Caco-2 (cell line): ENCODE measurements at places on chromosomes 1 and 21.
A peak's percentile ranks its signal among the peaks of the same experiment; 100 is the strongest.

- H3K4me3 ChIP-seq: no peak overlapping the region
- H3K27me3 ChIP-seq: no peaks in the 10 kb centered on the region
- no peak for DNase-seq
- H3K27ac ChIP-seq: no peak overlapping the region
- H3K36me3 ChIP-seq: no peaks in the 10 kb centered on the region
- H3K4me1 ChIP-seq: no peaks in the 10 kb centered on the region
Observed at GRCh38 chr1:192506741-192507155, 68.8 kb upstream of the RGS1 start.

DNA sequence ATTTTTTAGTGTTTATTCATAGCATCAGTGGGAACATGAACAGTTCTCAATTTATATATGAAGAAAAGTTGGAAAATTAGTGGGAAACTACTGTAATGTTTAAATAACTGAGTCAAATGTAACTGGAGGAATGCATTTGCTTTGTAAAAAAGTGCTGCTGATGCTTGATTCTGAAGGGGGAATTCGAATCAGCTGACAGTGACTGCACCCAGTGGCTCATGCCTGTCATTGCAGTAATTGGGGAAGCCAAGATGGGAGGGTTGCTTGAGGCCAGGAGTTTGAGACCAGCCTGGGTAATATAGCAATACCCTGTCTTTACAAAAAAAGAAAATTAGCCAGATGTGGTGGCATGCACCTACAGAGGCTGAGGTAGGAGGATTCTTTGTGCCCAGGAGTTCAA, 398.4 kb downstream of the ZP4 start:
- H3K27me3 ChIP-seq: no peaks in the 10 kb centered on the region
- no peaks in the 10 kb centered on the region for H3K36me3 ChIP-seq
- no peak overlapping the region for H3K27ac ChIP-seq
- H3K4me1 ChIP-seq: no peaks in the 10 kb centered on the region
- DNase-seq: no peak

- H3K27me3 ChIP-seq: no peaks in the 10 kb centered on the region
- H3K4me1 ChIP-seq: peaks cover 24% of the 10 kb centered on the region
- H3K27ac ChIP-seq: peak overlapping the region; percentile 70
- no peaks in the 10 kb centered on the region for H3K36me3 ChIP-seq
- no peak for DNase-seq
- H3K4me3 ChIP-seq: no peak overlapping the region
Observed at GRCh38 chr1:215569986-215570824, 3.1 kb downstream of the KCTD3 start.

- DNase-seq: no peak
- no peaks in the 10 kb centered on the region for H3K36me3 ChIP-seq
- 0 out of 2 replicates have a peak, but pooled peaks cover 4% of the 10 kb centered on the region for H3K4me1 ChIP-seq
- no peak overlapping the region for H3K27ac ChIP-seq
Observed at GRCh38 chr1:16903054-16903453, 7.3 kb downstream of the RNU1-2 start.

DNA sequence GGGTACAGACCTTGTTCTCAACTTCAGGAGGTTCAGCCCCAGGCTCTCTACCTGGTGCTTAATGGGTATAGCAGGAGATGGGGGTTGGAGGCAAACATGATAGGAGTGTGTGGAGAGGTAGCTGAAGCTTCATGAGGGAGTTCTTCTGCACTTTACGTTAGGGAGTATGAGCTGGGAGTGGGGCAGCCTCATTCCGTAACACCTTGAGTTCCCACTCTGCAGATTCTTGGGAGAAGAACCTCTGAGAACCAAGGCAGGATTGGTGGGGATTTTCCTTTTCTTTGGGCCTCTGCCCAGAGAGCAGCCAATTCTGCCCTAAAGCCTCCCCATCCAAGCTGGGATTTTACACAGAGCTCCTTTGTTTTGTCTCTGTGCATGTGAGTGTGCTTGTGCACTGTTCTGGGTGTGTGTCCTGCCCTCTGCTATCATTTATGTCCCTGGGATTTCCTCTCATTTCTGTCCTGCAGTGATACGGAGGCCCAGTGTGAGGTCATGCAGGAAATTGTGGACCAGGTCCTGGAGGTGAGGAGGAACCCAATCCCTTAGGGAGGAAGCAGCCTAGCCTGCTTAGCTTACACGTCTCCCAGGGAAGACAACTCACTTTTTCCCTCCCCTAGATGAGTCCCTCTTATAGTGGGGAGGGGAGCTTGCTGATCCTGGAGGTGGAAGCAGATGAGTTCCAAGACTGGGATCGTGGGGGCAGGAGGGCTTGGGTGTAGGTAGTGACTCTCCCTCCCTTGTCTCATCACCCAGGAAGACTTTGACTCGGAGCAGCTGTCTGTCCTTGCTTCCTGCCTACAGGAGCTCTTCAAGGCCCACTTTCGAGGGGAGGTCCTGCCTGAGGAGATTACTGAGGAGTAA, 11.6 kb upstream of the SLC27A3 start:
- no peak overlapping the region for H3K4me3 ChIP-seq
- DNase-seq: no peak
- H3K27ac ChIP-seq: peak overlapping the region; percentile 58
- no peaks in the 10 kb centered on the region; the same call in none of the 2 replicates for H3K36me3 ChIP-seq
- no peaks in the 10 kb centered on the region for H3K27me3 ChIP-seq
- peaks cover 9% of the 10 kb centered on the region for H3K4me1 ChIP-seq

DNA sequence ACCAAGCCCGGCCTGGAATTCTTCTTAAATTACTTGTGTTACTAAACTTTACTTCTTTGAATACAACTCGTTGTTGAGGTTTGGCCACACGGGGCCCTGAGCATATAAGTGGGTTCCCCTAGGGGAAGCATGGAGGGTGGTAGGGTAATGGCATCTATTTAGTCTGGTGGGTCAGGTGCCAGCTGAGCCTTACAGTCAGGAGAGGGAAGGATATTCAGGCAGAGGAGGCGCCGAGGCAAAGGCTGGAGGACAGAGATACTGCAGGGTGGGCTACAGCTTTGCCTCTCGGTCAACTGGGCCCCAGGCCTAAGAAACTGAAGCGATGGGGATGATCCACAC, 424 bp upstream of the NECAP2 start:
- peak overlapping the region; percentile 78 for H3K4me3 ChIP-seq
- DNase-seq: no peak
- H3K4me1 ChIP-seq: no peaks in the 10 kb centered on the region
- H3K27ac ChIP-seq: peak overlapping the region; percentile 96
- no peaks in the 10 kb centered on the region for H3K27me3 ChIP-seq
- no peaks in the 10 kb centered on the region for H3K36me3 ChIP-seq

DNA sequence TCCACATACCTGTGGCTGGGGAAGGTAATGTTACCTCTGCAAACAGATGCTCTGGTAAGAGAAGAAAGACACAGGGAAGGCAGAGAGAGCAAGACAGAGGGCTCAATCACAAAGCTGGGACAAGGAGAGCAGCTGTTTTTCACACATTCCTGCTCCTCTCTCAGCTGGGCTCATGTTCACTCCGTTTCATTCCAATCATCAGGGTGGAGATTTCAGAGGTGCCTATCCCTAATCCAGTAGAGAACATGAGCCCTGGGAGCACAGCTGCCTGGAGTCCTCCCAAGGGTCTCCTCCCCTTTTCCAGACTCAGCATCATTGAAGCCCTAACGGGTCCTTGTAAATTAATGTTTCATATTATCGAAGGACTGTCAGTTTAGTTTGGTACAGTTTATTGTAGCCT, 19.4 kb downstream of the GADD45A start:
- no peaks in the 10 kb centered on the region for H3K27me3 ChIP-seq
- H3K4me1 ChIP-seq: peaks cover 19% of the 10 kb centered on the region
- no peak overlapping the region for H3K4me3 ChIP-seq
- peak overlapping the region; percentile 32 for H3K27ac ChIP-seq
- H3K36me3 ChIP-seq: no peaks in the 10 kb centered on the region

DNA sequence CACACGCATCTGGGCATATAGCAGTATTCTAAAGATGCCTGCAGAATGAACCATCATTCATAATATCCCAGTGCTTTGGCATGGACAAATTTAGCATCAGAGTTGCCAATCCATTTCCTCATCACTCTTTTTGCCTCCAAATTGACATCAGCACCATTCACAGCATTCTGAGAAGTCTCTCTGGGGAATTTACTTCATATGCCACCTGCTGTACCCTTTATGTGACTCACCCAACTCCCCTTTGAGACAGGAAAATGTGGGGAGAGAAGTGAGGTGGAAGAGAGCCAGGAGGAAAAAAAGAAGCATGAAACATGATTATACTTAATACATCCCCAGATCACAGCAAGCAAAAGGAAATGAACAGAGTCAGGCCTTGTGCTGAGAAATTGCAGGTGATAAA, 37.4 kb downstream of the RAB3B start:
- peaks cover 1% of the 10 kb centered on the region; the same call in 1 of the 2 replicates for H3K36me3 ChIP-seq
- DNase-seq: no peak
- H3K4me3 ChIP-seq: no peak overlapping the region
- H3K4me1 ChIP-seq: no peaks in the 10 kb centered on the region

- H3K36me3 ChIP-seq: no peaks in the 10 kb centered on the region
- H3K4me1 ChIP-seq: no peaks in the 10 kb centered on the region
- no peak overlapping the region for H3K27ac ChIP-seq
- no peaks in the 10 kb centered on the region for H3K27me3 ChIP-seq
Observed at GRCh38 chr1:217857061-217857460, 225.9 kb downstream of the SPATA17 start.

DNA sequence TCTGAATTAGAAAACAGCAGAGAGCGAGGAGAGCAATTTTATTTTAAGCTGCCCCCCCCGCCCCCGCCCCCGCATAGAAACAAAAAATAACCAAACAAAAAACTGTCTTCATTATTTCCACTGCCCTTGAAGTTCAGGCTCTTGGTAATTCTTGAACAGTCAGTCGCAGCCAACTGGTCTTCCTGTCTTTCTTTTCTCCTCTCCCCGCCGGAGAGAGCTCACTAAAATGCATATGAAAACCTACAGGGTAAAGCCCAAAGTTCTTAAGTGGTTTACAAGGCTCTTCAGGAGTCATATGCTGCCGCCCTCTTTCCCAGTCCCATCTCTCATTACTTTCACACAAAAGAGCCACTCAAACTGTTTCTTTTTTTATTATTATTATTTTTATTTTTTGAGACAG, 1.1 kb upstream of the ANKRD35 start:
- peaks cover 8% of the 10 kb centered on the region for H3K4me1 ChIP-seq
- no peak for DNase-seq
- H3K27ac ChIP-seq: no peak overlapping the region
- no peaks in the 10 kb centered on the region for H3K36me3 ChIP-seq

- peak overlapping the region; percentile 81 for H3K4me3 ChIP-seq
- H3K4me1 ChIP-seq: no peaks in the 10 kb centered on the region
- DNase-seq: no peak
- 0 out of 2 replicates have a peak, but pooled peaks cover 2% of the 10 kb centered on the region for H3K36me3 ChIP-seq
Observed at GRCh38 chr1:45551684-45552083, 1.1 kb downstream of the AKR1A1 start.

DNA sequence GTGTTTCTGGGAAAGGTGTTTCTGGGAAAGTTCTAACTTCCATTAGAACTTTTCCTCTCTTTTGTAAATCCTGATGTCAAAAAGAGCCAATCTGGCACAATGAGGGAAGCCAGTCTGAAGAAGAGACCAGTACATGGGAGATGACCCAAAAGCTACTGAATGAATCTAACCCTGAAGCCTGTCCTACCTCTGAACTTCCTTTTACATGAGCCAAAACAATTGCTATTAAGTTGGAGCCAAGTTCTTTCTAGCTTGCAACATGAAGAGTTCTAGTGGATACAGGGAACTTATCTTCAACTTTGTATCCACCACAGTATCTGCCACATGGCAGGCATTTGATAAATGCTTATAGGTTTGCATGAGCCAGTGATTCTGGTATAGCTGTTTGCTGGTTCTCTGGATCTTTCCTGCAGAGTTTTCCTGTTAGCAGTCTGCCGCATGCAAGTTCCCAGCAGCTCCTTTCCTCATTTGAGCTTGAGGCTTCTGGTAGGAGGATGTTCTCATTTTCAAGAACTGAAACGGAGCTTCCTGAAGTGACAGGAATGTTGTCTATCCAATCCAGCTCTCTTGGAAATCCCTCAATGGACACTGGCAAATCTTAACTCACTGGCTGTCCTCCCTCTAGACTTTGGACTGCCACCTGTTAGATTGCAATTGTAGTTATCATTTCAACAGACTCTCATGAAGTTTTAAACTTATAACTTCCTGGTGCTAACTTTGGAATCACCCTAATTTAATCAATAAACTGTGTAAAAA, 73.1 kb upstream of the LPGAT1 start:
- no peak overlapping the region for H3K4me3 ChIP-seq
- no peak overlapping the region for H3K27ac ChIP-seq
- no peaks in the 10 kb centered on the region for H3K4me1 ChIP-seq
- no peaks in the 10 kb centered on the region for H3K36me3 ChIP-seq
- no peak for DNase-seq
- H3K27me3 ChIP-seq: no peaks in the 10 kb centered on the region

- no peak overlapping the region for H3K4me3 ChIP-seq
- no peaks in the 10 kb centered on the region; the same call in 1 of the 2 replicates for H3K36me3 ChIP-seq
- H3K4me1 ChIP-seq: no peaks in the 10 kb centered on the region
- H3K27me3 ChIP-seq: no peaks in the 10 kb centered on the region
- no peak for DNase-seq
Observed at GRCh38 chr1:26546375-26546774, 16.8 kb downstream of the RPS6KA1 start.
